ENCODE measurements at places on chromosomes 12 and 14.
A peak's percentile ranks its signal among the peaks of the same experiment; 100 is the strongest.

DNA sequence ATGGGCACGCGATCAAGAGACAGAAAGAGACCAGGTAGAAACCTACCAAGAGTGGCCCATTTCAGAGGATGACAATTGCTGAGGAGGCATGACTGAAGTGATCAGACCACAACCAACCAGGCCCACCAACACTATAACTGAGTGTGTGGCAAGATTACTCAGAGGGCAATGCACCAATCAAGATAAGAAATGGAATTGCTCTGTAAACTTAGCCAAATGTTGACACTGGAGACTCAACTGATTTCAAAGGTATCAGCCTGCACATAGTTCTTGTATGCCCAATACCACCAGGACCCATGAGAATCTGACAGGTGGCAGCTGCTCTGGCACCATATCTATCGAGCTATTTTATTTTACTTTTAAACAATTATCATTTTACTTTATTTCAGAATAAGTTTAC lies 128.9 kb downstream of the FOXN3 start:
- DNase-seq, result no peak

- DNase-seq, result peak; percentile 51
Observed at GRCh38 chr14:105161309-105161708, 7.3 kb downstream of the JAG2 start.

GRCh38 chr12:55899082-55899481 lies 28.6 kb downstream of the PYM1 start:
- DNase-seq, result no peak

DNA sequence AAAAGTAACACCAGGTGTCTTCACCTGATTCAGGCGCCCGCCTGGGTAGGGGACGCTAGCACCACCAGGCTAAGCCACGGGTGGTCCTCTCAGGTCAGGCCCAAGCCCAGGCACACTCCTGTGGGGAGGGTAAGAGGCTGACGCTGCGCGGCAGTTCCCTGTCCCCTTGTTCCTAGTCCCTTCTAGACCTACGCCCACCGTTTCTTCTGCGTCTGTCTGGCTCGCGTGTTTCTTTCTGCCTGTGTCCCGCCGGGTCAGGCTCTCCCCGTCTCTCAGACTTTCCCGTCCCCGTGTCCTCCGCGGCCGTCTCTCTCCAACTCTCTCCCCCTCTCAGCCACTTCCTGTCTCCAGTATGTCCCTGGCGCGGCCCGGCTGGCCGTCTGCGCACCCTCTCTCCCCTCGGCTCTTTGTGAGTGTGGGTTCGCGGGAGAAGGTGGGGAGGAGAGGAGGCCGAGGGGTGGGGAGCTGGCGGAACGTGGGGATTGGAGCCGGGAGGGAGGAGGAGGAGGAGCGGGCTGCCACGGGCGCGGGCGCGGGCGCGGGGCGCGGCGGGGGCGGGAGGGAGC lies 3.1 kb upstream of the TNS2 start:
- DNase-seq, result no peak

DNA sequence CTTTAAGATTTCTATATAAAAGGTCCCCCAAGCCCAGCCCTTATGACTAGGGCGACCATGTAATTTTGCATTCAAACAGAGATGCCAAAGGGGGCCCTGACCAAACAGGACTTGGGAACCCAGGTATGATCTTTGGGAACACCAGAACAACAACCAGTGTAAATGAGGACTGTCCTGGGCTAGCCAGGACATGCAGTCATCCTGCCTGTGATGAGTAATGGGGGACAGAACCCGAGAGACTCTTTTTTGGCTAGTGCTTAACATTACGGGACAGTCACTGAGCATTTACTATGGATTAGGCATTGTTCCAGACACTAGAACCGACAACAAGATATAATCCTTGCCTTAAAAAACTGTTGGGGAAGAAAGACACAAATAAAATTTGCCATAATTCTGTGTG lies 337.3 kb downstream of the CACNA1C start:
- no peak for DNase-seq

GRCh38 chr12:112901271-112901670 lies 5.5 kb upstream of the OAS1 start:
- no peak for DNase-seq

DNA sequence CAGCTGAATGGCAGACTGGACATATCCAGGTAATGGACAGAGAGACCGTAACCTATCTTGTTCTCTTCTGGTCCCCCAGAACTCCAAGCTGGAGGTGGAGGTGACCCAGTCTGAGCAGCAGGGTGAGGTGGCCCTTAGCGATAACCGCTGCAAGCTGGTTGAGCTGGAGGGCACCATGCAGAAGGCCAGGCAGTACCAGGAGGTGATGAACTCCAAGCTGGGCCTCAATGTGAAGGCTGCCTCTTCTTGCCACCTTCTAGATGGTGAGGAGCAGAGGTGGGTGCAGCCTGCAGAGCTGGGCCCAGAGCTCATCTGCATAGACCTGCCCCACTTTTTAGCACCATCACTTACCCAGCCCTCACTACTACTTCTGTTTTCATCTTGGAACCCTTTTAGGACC lies 7.2 kb upstream of the KRT86 start:
- no peak for DNase-seq

DNA sequence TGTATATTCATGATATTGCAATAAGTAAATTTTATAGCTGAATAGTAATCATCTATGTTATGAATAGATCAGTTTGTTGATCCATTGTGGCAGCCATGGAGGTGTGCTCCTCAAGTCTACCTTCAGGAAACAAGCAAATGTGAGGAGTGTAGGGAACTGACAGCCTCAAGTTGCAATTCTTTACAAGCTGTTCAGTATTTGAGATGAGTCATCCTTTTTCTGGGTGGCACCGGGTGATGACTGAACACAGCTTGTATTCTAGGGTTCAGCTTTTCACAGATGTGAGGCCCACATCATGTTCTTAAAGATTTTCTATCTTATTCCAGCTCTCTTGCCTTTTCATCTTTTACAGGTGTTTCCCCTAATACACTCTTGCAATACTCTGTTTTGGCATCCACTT lies 452.4 kb downstream of the KCNH5 start:
- no peak for DNase-seq

DNA sequence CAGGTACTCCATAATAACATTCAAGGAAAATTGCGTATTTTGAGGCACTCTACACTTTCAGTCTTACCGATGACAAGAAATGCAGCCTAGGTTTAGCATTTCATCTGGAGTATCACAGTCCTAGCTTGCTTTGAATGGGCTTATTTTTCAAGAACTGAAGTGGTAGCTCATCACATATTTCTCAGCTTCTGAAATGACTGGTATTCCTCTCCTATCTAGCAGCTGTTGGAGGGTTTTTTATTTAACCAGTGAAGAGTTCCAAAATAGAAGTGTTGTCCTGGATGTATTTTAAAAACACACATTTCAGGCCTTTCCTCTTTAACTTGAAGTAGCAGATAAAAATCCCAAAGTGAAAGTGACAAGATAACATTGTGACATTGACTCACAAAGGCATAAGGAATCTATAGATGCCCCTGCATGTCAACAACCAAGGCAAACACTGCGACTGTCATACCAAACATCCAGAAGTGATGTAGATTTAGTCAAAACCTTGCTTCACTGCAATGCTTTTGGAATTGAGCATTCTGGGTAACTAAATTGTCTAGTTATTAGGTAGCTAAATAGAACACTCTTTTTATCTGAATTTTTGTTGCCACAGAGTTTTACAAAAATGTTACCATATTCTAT lies 182.2 kb upstream of the FBXO33 start:
- DNase-seq, result no peak

- no peak for DNase-seq
Observed at GRCh38 chr12:85260896-85261295, 19.1 kb upstream of the ALX1 start.

- no peak for DNase-seq
Observed at GRCh38 chr12:27148373-27148772, 66.0 kb upstream of the C12orf71 start.

DNA sequence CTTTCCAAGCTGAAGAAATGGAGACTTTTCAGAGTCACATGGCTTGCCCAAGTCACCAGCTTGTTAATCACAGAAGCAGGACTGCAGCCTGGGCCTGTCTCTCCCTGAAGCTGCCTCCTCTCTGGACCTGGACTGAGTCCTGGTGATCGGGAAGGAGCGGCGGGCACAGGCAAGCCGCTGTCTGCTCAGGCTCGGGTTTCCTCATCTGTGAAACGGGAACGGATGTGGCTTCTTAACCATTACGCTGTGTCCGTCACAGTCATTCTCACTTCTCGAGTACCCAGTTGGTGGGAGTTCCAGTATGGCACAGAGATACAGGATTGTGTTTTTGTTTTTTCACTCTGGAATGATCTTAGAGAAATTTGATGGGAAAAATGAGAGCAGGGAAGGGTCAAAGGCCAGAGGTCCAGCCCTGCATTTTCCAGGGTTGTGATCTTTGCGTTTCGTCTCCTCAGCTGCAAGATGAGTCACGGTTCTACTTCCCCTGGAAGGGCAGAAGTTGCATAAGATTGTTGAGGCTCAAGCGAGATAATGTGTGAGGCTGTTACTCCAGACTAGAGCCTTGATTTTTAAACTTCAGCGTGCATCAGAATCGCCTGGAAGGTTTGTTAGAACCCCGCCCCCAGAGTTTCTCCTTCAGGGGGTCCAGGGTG lies 7.6 kb upstream of the LRTM2 start:
- no peak for DNase-seq

DNA sequence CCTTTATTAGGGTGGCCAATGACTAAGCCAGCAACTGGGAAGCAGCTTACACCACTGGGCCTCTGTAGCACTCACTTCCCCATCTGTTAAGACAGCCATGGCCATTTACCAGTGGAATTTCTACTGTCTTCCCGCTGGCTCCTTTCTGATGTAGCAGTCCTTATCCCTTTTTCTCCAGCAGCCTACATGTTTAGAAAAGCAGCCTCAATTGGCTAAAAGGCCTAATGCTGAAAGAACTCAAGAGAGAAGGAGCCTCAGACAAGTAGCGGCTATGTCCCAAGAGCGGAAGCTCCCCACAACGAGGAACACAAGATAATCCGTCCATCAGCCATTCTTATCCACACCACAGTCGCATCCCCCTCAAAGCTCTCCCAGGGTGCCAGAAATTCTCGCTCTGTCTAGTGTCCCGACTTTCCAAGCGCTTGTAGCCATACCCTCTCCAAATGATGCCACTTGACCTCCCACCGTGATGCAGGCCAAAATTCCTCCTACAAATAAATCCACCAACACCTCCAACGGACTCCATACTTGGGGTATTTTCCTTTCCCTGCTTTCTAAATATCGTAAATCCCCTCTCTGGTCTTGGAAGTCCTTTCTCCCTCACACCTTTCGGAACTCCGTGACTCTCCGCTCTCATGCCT lies 624 bp downstream of the M6PR start:
- no peak for DNase-seq

DNA sequence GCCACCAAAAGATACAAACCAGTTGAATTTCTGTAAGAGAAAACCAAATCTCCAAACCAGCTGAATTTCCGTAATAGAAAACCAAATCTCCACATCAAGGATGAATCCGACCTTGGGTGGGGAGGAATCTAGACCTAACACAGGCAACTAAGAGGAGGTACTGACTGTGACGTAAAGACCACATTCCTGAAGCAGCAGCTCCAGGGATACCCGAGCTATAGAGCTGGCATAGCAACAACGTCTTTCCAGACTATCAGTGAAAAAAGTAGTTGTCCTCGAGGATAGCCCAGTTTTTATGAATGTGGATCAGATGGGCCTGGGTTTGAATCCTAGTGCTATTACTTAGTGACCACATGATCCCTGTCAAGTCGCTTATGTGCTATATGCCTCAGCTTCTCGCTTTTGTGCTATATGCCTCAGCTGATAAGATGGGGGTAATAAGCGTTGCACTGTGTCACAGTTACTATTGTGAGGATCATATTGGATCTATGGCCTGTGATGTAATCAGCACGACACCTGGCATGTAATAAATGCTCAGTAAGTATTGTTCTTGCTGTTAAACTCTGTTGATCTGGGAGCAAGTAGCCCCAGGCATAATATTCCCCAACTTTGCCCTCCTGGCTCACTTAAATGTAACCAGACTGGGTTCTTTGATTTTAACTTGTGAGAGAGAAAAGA lies 113.8 kb downstream of the EGLN3 start:
- no peak for DNase-seq

Data from NCI-H187 treated with DMSO at 0.1 percent for 48 hours (cell line).